ENCODE measurements at places on chromosomes 3 and 15. TPM values are rescaled to one million over a fixed set of nuclear protein-coding genes. Genes with fewer than 3 reads are reported as not detected.

The IL17RD gene
- total RNA-seq = 5.1 TPM

The TMEM207 gene
- not detected for total RNA-seq

DNA sequence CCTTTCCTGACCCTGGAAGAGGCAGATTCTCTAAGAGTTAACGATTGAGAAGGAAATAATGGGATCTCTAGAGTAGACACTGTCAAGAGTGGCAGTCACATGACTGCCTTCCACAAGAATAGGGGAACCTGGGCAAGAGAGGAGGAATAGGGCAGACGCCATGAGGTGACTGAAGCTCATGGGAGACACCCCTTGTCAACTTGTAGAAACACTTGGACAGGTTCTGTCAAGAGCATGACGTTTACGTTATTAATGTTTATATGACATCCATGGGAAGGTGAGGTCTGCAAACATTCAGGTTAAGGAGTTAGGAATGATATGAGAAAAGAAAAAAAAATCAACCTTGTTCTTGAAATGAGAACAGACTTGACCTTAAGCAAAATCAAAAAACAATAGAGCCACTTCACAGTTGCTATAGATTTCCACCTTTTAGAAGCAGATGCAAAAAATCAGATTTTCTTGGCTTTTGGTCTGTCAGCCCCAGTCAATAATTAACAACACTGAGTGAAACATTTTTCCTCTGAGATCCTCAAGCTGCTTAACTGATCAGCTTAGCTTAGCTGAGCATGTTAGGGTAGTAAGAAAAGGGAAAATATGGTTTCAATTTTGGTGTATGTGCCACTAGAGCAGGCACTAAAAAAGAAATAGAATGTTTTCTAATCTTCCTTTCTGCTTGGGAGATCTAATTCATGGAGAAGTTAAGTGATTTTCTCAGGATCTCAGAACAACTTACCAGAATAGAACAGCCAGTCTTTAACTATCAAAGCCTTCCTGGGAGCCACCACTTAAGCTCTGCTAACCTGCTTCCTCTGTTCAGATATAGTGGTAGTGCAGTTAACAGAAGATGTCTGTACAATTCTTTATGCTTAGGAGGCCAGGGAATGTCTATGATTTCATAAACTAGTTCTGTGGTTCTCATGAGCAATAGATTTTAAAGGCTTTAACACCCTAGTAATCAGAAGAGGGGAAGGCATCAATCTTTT is 116.9 kb downstream of the B3GALNT1 start:
- H3K27me3 ChIP-seq = no peaks in the 10 kb centered on the region
- no peak for DNase-seq
- H3K27ac ChIP-seq = no peak overlapping the region
- H3K4me1 ChIP-seq = no peaks in the 10 kb centered on the region
- no peaks in the 10 kb centered on the region for H3K36me3 ChIP-seq

DNA sequence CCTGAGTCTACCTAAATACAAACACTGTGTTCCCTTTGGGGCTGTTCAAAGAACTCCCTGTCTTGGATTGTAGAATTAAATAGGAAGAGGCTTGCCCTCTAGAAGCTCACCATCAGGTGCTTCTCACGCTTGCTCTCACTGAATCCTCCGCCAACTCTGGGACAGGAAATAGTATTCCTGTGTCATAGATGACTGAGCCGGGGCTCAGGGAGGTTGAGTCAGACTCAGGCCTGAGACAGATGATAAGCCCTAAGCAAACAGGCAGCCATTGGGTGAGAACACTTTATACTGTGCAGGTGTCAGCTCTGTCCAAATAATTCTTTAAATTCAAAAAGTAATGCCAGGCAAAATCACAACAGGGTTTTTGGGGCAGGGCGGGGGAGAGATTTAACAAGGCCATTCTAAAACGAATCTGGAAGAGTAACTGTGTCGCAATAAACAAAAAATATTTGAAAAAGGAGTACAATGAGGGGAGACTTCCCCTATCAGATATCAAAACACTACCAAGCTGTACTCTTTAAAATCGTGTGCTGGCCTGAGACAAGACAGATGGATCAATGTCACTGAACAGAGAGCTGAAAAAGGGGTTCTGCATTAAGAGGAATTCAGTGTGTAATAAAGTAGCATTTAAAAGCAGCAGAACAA is 59.0 kb downstream of the EPHB3 start:
- H3K27me3 ChIP-seq = peaks cover 11% of the 10 kb centered on the region
- no peak overlapping the region for H3K4me3 ChIP-seq
- H3K36me3 ChIP-seq = no peaks in the 10 kb centered on the region
- H3K27ac ChIP-seq = no peak overlapping the region
- no peak for DNase-seq
- H3K4me1 ChIP-seq = peaks cover 10% of the 10 kb centered on the region

GRCh38 chr3:172316758-172317157 is 131.5 kb downstream of the GHSR start:
- no peak for DNase-seq
- H3K27me3 ChIP-seq = no peaks in the 10 kb centered on the region
- H3K4me3 ChIP-seq = no peak overlapping the region

The SEMA5B gene
- total RNA-seq = 68.4 TPM
